ENCODE measurements at places on chromosomes 2 and 18.

DNA sequence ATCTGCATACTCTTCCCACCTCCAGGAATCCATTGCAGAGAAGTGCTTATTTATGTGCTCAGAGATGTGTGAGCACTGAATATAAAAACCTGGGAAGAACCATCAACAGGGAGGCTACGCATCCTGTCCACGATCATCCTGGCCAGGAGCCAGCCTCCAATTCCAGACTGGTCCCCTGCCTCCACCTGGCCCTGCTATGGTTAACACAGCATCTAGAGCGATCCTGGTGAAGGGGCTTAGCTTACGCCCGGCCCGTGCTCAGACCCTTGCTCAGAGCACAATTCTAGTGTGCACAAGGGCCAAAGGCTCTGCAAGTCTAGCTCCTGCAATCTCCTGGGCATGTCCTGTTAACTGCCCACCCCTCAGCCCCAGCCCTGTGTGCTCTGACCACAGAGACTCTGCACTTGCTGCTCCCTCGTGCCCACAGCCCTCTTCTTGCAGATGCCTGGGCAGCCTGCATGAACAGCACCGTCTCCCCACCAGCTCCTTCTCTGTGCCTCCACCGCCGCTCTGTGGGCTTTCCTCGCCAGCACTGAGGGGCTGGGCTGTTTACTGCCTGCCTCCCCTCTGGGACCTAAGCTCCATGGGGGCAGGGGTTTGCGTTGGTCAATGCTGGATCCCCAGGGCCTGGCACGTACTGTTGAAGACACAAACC is 6.5 kb downstream of the PER2 start:
- no peak for DNase-seq

DNA sequence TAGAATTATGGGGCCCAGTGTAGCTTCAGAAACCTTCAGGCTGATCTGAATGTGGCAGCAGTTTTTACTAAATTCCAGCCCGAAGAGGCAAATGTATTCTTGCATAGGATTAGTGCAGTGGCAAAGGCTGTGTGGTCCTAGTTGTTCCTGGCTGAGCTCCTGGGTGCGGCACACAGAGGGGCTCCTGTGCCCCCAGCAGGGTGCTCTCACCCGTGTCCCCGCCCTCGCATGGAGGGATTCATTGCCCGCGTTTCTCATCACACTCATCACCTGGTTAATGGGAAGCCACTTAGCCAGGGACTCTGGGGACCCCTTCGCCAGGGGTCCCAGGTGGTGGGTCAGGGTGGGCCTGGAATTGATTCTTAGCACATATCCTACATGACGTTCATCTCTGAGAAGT is 3.9 kb downstream of the KCNG2 start:
- no peak for DNase-seq

GRCh38 chr18:77495982-77496690 is 246.5 kb downstream of the GALR1 start:
- DNase-seq = no peak

GRCh38 chr2:156841321-156841720 is 405.1 kb downstream of the GPD2 start:
- no peak for DNase-seq

- DNase-seq = no peak
These were observed 18.5 kb upstream of the CCNT2 start for GRCh38 chr2:134900151-134900550.

- no peak for DNase-seq
These were observed 136.5 kb upstream of the HS6ST1 start for GRCh38 chr2:128454980-128455720.

- DNase-seq = no peak
These were observed 83.3 kb downstream of the KCNS3 start for GRCh38 chr2:17961789-17962188.

- DNase-seq = no peak
These were observed 85.6 kb upstream of the XPO1 start for GRCh38 chr2:61623747-61624146.

DNA sequence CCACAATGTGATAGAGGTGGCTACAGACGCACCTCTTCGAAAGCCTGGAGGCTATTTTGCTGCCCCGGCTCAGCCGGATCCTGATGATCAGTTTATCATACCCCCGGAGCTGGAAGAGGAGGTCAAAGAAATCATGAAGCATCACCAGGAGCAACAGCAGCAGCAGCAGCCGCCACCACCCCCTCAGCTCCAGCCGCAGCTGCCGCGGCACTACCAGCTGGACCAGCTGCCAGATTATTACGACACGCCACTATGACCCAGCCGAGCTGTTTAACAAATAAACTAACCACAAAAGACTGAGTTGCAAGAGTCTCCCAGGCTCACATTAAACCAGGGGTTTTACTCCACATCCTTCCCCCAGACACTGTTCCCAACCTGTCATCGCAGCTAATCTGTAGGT is 263.8 kb downstream of the PHLPP1 start:
- no peak for DNase-seq

DNA sequence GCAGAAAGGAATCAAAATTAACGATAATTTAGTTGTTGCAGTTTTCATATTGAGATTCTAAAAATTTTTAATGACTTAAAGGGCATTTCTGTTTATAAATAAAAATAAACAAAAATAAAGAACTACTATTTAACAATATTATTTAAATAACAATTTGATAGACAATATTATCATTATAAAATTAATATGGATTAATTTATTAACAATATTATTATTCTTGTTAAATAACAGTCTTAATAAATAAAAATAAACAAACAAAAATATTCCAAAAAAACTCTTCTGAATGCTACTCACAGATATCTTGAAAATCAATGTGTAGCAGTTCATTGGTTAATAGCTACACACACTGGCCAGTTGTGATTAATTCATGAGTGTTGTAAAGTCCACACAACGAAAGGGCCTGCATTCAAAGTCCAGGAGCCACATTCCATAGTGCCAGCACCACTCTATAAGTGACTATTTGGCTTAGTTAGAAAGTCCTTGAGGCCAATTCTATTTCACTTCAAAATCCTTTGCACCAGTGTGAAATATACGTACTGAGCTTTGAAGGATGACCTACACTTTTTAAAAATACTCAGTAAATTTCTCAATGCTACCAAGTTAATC is 117.1 kb downstream of the ZNF521 start:
- no peak for DNase-seq

- DNase-seq = no peak
These were observed 25.4 kb upstream of the CHN1 start for GRCh38 chr2:175030380-175031271.
